ENCODE measurements at places on chromosomes 12 and 14.
A peak's percentile ranks its signal among the peaks of the same experiment; 100 is the strongest.

DNA sequence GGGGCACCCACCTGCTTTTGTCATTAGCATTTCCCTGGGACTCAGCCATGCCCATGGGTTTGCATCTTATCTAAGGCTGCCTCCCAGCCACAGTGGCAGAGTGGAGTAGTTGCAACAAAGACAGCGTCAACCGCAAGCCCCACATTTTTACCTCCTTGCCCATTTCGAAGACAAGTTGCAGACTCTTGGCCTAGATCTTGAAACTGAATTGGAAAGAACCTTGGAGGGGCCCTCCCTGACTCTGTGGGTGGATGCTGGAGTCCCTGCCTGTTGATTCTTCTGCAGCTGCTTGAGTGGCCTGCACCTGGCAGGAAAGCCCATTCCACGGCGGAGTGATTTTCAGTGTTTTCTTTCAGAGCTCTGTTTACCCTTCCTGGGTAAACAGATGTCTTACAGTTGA lies 309.0 kb downstream of the VRK1 start:
- DNase-seq = no peak

DNA sequence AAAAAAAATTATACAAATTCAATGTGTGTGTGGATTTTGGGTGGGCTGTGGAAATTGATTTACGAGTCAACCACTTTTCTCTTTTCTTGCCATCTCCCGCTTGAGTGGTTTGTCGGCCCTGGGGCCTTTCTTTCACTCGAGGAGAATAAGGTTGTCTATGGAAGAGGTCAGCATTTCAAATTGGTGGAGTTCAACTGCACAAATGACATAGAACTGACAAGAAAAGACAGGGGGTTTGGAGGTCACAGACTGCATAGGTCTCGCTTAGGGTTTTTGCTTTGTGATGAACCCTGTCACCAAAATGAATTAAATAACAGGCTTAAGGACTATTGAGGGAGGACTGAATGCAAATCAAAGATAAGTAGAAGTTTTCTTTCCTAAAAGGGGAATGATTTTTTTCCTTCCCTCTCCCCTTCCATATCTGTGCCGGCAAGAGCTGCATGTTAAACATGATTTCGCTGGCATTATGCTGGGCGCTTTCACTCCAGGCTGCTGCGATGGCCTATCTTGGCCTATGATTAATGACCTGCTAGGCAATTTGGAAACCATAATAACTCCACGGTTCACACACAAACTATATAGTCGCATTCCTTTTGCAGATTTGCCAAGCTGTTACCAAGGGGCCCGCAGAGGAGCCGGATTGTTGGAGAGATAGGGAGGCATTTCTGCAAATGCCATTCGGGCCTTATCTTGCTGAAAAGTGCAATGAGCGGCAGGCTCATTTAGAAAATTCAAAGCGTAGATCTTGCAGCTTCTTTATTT lies 20.7 kb downstream of the ASCL1 start:
- DNase-seq = no peak

- no peak for DNase-seq
These were observed 111.9 kb downstream of the LGR5 start for GRCh38 chr12:71551529-71551928.

DNA sequence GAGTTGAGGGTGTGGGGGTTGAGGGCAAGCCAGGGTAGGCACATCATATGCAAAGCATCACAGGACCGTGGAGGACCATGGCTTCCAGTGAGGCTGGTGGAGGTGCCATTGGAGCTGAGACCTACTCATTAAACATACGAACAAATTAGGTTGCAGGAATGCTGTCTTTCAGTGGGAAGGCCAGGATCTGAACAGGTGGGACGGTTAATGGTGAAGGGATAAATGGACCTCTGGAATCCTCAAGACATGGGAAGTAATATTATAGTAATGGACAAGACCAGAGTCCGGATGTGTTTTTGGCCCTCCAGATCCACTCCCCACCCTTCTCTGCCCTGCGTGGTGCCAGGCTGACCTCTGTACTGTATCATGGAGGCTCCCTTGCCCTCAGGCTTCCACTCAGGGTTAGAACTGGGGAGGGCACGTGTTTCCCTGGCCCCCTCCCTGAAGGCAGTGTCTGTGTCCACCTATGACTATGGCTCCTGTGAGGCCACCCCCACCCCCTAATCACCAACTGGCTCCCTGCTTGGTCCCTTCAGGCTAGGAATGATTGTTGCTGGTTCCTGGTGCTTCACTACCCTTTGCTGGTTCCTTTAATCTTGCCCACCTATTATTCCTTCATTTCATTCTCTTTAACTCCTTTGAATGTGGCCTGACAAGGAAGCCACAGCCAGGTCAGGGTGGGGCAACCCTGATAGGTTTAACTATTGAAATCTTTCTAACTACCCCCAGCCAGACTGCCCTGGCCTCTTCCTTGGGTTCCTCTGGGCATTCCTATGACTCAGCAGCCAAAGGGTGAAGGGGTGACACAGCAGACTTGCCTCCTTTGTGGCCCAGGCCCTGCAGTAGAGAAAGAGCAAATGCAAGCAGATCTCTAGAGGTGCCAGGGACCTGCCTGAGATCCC lies 10.7 kb downstream of the DHRS2 start:
- DNase-seq = no peak

GRCh38 chr14:68369281-68370056 lies 423.4 kb downstream of the ZFP36L1 start:
- no peak for DNase-seq

GRCh38 chr14:21825149-21825743 lies 151.6 kb upstream of the OR4E1 start:
- no peak for DNase-seq

GRCh38 chr12:770479-770878 lies 18.1 kb downstream of the WNK1 start:
- no peak for DNase-seq

GRCh38 chr12:127271776-127272175 lies 995.2 kb upstream of the TMEM132C start:
- no peak for DNase-seq

GRCh38 chr12:40010899-40011774 lies 94.7 kb downstream of the SLC2A13 start:
- peak; percentile 30 for DNase-seq

GRCh38 chr12:4849115-4849541 lies 60.6 kb upstream of the KCNA1 start:
- DNase-seq = no peak

- no peak for DNase-seq
These were observed 18.5 kb downstream of the SLC15A5 start for GRCh38 chr12:16258963-16259362.

DNA sequence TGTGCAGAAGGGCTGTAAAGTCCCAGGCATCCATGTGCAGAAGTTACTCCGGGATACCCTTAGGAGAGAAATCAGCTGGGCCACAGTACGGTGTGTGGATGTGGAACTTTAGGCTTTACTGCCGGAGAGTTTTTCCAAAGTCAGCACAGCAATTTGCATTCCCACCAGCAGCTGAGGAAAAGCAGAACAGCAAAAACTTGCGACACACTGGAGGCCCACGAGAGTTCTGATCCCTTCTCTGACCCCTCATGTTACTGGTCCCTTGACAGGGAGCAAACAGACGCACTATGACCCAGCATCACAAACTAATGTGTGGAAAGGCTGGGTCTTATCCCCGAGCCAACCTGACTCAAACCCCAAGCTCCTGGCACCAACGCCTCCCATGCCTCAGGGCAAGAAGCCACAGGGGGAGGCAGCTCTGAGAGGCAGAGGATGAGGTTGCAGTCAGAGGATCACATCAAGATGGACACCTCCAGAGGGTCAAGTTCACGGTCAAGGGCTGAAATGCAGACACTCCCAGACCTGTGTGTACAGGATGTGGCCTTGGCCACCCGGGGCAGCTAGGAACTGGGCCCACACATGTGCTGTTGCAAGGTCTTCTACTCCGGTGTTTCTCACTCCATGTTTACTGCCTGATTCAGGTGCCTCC lies 38.6 kb downstream of the CCDC88C start:
- no peak for DNase-seq

DNA sequence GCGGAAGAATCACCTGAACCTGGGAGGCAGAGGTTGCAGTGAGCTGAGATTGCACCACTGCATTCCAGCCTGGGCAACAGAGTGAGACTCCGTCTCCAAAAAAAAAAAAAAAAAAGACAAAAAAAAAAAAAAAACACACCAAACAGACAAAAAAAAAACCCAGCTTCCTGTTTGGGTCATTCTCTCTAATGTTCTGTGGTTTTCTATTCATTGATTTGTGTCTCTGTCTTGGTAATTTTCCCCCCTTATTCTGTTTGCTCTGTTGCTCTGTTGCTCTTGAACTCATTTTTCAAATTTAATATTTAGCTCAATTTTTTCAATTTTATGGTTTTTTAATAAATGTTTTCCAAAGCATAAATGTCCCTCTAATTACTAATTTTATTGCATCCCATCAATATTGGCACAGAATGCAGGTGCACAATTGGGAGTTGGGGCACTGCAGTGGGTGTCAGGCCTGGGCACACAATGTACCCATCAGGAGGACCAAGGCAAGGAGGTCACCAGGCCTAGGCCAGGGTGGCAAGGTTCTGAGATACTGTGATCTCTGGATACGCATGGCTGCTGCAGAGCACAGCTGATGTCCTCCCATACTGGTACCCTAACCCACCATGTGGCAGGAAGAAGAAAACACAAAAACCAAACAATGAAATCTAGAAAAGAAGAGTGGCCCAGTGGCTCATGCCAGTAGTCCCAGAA lies 8.0 kb upstream of the GNPTAB start:
- DNase-seq = no peak

DNA sequence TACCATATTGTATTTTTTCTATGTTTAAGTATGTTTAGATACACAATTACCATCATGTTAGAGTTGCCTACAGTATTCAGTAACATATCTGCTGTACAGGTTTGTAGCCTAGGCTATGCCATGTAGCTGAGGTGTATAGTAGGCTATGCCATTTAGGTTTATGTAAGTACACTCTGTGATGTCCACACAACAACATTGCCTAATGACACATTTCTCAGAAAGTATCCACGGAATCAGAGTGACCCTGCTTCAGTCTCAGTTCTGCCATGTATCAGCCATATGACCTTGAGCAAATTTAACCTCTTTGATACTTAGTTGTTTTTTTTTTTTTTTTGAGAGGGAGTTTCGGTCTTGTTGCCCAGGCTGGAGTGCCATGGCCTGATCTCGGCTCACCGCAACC lies 12.7 kb downstream of the SUSD6 start:
- no peak for DNase-seq

DNA sequence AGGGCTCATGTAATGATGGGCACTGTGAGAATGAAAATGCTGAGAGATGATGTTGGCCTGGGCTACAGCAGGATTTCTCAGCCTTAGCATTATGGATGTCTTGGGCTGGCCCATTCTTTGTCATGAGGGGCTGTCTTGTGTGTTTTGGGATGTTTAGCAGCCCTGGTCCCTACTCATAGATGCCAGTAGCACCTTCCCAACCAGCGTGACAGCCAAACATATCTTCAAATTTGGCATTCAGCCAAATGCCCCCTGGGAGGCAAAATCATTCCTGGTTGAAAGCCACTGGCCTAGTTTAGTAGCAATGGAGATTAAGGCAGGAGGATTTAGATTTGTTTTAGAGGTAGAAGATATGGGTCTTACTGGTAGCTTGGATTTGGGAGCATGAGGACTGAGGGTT lies 26.6 kb downstream of the UBE3B start:
- no peak for DNase-seq

- DNase-seq = peak; percentile 27
These were observed 96.7 kb downstream of the ETV6 start for GRCh38 chr12:11746024-11746771.

- no peak for DNase-seq
These were observed 584 bp upstream of the NEDD1 start for GRCh38 chr12:96906498-96906848.

- DNase-seq = no peak
These were observed 565 bp upstream of the KLHL42 start for GRCh38 chr12:27779416-27779919.

GRCh38 chr14:88947646-88948598 lies 123.5 kb downstream of the TTC8 start:
- no peak for DNase-seq

DNA sequence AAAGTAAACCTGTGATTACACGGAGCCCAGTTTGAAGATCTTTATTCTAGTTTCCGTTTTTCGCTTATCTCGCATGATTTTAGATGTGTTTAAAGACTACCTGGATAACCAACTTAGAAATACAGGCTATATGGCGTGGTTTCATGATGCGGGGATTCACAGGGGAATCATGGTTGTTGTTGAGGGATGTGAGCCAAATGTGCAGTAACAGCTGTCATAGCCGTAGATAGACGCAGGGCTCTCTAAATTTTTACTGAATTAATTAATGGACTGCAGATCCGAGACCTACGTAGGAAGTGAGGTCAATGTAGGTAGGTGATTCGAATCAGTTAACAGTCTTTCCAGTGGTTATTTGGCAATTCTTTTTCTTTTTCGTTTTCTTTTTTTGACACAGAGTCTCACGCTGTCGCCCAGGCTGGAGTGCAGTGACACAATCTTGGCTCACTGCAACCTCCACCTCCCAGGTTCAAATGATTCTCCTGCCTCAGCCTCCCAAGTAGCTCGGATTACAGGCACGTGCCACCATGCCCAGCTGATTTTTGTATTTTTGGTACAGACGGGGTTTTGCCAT lies 144.9 kb upstream of the AMIGO2 start:
- DNase-seq = no peak

DNA sequence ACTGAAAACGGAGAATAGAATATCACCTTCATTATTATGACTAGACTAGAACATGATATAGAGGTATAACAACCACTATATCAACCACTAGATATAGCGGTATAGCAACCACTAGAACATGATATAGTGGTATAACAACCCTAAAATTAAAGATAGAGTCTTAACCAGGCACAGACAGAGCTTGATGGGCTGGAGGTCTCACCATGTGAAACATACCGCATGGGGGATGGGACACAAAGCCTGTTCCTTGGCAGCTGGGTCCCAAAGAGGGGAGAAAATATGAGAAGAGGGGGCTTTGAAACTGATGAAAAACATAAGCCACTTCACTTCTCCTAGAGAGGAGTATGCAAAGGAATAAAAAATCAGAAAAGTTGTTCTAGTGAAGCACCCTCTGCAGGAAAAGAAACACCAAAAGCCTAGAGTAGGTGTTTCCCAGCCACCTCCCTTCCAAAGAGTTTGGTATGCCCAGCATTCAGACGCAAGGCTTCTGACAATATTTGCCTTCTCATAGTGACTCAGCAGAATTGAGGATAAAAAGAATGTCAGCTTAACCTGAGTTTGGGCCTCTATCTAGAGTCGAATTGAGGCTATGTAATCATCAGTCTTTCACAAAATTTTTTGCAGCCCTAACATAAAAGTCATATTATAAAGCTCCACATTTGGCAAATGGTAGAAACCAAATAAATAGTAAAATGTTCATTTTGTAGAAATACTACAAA lies 316.4 kb downstream of the NOVA1 start:
- DNase-seq = no peak

GRCh38 chr14:54935958-54936357 lies 33.3 kb upstream of the GCH1 start:
- no peak for DNase-seq

DNA sequence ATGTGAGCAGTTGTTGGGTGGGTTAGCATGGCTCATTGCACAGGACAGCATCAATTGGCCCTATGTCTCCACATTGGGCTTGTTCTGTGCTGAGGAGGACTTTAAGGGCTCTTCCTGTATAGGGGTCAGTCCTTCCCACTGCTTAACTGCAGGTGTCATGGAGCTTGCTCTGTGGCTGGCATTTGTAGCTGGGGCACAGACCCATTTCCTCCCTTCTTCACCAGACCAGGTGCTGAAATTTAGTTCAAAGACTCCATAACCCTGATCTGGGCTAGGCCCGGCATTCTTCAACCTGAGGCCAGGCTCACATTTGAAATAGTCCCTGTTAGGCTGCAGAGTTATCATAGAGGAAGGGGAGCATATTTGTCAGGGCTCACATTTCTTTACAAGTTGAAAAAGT lies 12.8 kb downstream of the CHST11 start:
- no peak for DNase-seq
